Stimulated activated CD4-positive, alpha-beta T cell treated with anti-CD3 and anti-CD28 coated beads, Interleukin-12 subunit alpha, Interleukin-12 subunit beta, amount 100 ng/mL, for 4 hours (primary cell): ENCODE measurements at places on chromosomes 1 and 21.

- DNase-seq = no peak
Observed at GRCh38 chr1:21783679-21784603, 992 bp upstream of the USP48 start.

- DNase-seq = no peak
Observed at GRCh38 chr21:14454016-14455009, 71.4 kb upstream of the HSPA13 start.

GRCh38 chr1:167000546-167000945 is 11.5 kb downstream of the MAEL start:
- DNase-seq = no peak

DNA sequence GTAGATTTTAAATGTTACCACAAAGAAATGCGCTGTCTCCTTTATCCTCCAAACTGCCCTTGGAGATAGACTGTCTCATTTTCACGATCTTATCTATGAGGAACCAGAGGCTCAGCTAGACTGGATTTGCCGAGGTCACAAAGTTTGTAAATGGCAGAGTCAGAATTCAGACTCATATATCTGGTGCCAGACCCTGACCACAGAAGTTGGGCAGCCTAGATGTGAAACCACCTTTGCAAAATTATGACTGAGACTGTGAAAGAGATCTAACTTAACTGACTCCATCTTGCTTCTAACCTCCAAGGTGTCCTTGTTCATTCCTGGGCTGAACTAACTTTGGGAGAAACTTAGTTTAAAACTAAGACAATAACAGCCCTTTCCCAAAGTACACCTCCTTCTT is 14.1 kb downstream of the CNR2 start:
- no peak for DNase-seq

- DNase-seq = no peak
Observed at GRCh38 chr1:58670181-58670580, 29.7 kb downstream of the MYSM1 start.

- no peak for DNase-seq
Observed at GRCh38 chr1:210932104-210932503, 201.8 kb downstream of the KCNH1 start.

DNA sequence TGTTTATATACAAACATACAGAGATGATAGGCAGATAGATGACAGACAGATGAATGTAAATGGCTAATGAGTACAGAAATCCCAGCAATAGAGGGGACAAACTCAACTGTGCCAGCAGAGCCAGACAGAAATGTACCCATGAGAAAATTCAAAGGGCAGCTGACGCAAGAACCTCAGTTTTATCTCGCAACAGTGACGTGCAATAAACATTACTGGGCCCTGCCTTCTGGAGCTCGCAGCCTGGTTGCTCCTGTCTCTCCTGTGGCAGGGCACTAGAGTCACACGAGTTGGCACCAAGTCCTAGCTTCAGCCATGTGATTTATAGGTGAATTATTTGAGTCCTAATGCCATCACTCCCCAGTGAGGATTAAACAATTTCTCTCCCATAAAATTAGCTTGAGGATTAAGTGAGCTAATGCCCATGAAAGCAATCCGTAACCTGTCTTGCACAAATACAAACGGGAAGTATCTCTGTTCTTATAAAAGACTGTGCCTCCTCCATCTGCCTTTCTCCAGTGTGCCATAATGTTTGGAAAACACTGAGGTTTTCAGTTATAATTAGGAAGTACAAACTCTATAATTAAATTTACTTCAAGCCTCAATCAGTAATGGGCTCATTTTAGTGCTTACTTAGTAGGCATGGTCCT is 50.7 kb downstream of the VAV3 start:
- no peak for DNase-seq
